ENCODE measurements at places on chromosomes 6 and 20.

- DNase-seq = no peak
These were observed 5.9 kb downstream of the FOXA2 start for GRCh38 chr20:22578221-22579118.

DNA sequence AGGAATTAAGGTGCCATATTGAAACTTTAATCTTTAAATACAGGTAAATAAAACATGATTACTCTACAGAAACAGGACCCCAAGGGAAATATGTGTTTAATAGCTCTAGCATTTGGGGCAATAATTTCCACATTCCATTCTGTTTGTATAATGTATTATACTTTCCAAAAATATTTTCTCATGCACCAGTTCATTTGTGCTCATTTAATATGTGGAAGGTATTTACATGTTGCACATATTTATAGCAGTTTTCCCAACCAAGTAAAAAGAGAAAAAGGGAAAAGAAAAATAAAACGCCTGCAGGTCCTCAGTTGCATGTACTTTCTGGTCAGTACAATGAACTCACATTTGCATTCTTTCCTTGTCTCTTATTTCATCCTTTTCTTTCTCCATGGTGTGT is 129.5 kb upstream of the SULF2 start:
- DNase-seq = no peak

DNA sequence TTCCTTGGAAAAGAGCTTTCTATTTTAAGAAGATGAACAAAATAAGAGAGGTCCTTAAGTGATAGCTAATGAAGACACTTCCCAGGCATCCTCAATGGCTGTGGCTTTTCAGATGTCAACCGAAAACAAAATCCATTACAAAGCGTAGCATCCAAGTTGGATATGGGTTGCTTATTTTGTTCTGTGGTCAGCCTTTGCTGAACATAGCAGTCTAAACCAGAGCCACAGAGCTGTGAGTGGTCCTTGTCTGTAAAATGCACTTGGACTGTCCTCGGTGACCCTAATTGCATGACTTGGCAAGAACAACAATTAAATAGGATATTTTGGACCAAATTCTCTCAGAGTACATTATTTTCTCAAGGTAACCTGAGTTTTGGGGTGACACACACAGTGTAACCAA is 10.4 kb upstream of the BFSP1 start:
- no peak for DNase-seq

DNA sequence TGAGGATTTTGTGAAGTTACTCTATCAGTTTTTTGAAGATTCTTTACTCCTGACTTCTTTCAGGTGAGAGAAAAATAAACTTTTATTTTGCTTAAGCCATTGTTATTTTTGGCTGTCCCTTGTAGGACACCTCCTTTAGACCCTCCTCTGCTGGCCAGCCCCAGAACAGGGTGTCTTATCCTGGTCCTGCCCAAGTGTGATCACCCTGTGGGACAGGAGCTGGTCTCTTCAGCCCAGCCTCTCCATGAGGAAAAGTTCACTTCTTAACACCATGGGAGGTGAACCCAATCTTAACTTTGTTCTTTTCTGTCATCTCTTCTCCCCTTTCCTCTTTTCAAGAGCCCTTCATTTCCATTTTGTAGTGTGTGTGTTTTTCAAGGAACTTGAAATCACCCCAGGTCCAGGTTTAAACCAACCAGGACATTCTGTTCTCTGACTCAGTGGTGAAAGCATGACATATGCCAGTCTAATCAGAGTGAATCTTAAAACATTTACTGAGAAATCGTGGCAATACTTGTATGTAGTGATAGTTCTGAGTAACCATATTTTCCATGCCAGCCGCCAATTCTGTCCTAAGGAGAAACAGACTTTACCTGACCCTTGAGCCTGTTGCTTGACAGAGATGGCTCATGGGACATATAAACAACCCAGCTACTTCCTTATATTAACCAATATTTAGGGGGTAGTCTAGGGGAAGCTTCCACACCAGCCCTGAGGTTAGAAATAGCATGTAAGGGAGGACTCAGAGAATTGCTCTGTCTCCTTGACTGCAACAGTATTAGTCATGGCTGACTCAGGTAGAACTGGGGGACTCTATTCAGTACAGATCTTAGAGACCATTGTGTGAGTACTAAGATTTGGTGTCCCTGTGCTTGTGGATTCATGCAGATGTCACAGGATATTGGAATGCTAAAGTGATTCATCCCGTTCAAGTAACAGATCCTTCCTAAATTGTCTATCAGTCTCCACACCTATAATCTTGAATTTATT is 48.8 kb downstream of the FLRT3 start:
- DNase-seq = peak; percentile 21

DNA sequence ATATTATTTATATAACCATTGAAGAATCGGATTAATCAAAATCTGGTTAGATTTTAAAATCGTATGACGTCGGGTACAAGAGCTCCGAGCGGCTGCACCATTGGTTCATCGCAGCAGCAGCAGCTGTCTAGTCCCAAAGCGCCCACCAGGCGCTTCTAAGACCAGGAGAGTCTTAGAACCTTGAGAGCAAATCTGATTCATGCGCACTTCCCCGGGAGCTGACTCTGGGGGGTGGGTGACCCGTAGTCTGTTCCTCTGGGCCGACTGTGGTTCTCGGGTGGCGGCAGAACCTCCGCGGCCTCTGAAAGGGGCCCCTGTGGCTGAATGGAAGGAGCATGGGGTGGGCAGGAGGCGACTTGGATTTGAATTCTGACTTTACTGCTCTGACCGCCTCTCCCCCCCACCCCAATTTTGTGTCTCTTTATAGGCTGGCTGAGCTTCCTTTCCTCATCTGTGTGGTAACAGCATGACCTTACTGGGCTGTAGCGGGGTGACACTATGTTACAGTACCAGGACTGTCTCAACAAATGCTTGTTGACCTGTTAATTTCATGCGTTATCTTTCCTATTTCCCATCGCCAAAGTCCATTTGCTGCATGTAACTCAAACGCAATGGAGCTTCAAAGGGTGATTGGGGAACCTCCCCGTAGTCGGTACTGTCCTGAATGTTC is 119.7 kb downstream of the RTN4IP1 start:
- no peak for DNase-seq

DNA sequence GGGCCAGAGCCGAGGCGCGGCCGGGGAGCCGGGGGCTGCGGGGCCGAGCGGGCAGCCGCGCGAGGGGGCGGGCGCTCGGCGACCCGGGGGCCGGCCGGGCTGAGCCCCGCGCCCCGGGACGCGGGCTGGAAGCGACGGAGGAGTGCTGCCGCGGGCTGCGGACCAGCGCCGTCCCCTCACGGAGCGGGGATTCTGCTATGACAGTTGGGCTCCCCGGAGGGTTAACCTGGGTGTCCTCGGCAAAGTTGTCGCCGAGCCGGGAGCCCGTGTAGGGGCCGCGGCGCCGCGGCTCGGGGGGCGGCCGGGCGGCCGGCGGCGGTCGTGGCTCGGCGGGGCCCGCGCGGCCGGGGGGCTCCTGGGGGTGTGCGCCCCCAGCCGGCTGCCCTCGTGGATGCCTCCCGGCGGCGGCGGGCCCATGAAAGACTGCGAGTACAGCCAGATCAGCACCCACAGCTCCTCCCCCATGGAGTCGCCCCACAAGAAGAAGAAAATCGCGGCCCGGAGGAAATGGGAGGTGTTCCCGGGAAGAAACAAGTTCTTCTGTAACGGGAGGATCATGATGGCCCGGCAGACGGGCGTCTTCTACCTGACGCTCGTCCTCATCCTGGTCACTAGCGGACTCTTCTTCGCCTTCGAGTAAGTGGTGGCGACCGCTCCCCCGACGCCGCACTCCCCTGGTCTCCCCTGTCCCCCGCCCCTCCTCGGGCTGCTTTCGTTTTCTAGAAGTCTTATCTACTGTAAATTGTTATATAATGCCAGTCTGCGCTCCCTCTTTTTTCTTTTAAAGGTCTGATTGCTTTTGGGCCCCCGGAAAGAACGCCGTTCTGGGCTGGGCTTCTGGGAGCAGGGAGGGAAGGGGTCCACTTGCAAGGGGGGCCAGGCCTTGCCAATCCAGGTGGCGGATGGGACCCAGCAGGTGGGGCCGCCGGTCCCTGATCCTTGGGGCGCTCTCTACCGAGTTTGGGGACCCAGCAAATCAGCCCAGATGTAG is 936 bp downstream of the ZDHHC14 start:
- DNase-seq = peak; percentile 56

DNA sequence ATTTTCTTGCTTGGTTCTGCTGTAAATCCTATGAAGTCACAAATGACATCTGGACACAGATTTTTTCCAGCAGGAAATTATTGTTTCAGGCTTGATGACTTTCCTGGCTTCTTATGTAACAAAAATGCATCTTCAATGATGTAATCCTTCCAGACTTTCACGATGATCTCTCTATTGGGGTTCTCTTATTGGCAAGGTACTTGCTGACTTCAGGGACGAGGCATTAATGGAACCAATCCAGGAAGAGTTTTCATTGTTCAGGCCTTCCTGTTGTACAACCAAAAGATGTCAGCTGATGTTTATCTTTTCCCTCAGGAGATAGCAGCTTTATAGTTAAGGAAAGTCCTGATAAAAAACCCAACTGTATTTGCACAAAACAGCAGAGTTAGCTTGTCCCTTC is 118.5 kb upstream of the MMS22L start:
- DNase-seq = peak; percentile 86
